CD14-positive monocyte (primary cell): ENCODE measurements at places on chromosomes 12 and 14. TPM values are rescaled to one million over a fixed set of nuclear protein-coding genes. Genes with fewer than 3 reads are reported as not detected.

The TAS2R19 gene
- not detected for polyA plus RNA-seq

DNA sequence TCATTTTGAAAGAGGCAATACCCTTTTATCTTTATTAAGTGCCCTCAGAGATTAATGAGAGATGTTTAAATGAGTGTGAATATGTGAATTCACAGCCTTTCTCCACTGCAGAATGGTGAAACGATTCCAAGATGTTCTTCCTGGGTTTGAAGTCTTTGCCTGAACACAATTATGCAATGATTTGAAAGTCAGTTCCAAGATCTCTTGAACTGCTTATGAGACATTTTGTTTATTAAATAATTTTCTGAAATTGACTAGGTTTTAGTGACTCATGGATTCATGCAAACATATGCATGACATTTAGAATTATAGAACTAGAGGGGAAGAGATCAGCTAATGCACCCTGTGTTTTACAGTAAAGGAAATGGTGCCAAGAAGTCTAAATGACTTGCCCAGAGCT, 118.1 kb upstream of the SLC38A2 start:
- DNase-seq, result no peak

DNA sequence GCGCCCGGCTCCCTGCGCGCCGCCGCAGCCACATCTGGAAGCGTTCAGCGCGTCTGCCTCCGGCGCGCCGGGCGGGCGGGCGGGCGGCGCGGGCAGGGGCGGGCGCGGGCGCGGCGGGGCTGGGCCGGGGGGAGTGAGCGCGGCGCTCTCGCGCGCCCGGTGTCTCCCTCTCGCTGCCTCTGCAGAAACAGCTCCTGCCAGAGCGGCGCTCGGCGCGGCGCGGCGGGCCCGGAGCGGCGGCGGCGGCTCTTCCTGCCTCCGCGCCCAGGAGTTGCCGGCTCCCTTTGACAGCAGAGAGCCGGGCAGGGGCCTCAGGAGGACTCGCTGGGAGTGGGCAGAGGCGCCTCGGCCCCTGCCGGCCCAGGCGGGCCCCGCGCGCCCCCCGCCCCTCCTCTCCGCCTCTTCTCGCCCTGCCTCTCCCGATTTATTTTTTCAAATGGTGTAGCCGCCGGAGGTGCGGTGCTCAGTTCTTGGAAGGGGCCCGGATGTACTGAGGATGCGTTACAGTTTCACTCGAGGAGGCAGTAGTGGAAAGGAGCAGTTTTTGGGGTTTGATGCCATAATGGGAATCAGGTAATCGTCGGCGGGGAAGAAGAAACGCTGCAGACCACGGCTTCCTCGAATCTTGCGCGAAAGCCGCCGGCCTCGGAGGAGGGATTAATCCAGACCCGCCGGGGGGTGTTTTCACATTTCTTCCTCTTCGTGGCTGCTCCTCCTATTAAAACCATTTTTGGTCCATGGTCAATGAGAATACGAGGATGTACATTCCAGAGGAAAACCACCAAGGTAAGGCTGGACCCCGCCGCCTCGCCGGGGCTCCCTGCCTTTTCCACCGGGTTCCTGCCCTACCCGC, at the start of gene CACNA1C:
CACNA1C (plus strand) TSS at position 162 of the 853 bp plus-strand sequence; CDS start at position 738, 576 bp downstream.
- DNase-seq, result no peak

GRCh38 chr12:124218243-124218560, 76.7 kb upstream of the RFLNA start:
- no peak for DNase-seq

DNA sequence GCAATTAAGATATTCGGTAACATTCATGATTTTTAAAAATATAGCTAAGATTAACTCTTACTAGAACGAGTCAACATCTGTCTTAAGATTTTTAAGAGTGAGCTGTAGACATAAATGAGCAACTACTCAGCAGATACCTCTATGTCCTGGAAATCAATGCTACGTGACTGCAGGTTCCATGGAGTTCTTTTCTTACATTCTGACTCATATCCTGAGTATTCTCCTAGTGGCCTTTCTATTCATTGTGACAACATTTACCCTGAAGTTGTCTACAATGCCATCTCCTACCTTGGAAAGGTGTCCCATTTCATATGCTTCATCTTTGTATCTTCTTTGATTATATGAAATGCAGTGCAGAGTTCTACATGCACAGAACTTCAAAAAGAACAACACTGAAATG, 59.9 kb downstream of the PKP2 start:
- DNase-seq, result no peak

- no peak for DNase-seq
Observed at GRCh38 chr12:1845886-1846285, 25.5 kb downstream of the LRTM2 start.

- DNase-seq, result no peak
Observed at GRCh38 chr14:104546591-104547309, 32.8 kb upstream of the C14orf180 start.
